ENCODE measurements at places on chromosomes 5 and 9. TPM values are rescaled to one million over a fixed set of nuclear protein-coding genes. Genes with fewer than 3 reads are reported as not detected.

DNA sequence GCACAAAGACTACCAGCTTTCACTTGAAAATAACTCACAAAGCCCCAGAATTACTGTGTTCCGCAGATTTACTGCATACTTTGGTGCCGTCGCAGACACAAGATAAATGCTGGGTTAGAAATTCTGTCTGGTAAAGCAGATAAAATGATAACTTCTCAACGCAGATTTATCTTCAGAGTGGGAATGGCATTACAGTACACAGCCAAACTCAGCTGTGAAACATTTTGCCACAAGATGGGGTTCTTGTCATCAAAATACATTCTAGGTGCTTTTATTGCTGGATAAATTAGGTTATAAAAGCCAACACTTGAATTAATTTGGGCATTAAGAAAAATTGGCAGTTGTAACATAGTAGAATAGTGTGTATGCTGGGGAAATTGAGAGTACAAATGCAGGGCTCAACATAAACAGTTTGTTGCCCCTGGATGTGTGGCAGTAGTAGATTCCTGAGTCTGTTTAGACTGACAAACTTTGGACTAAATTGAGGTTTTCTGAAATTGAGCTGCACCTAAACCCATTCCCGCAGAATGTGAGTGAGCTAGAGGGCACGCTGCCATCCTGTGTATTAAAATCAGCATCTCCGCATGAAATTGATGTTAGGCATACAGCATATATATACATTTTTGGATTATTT is 61.1 kb downstream of the LMNB1 start:
- no peak for DNase-seq
- H3K4me1 ChIP-seq, result no peaks in the 10 kb centered on the region
- H3K36me3 ChIP-seq, result peaks cover 47% of the 10 kb centered on the region
- no peak overlapping the region for H3K4me3 ChIP-seq
- no peak overlapping the region for H3K27ac ChIP-seq

GRCh38 chr9:96567203-96567700 is 52.4 kb downstream of the CDC14B start:
- peak overlapping the region; percentile 76 for H3K4me3 ChIP-seq
- H3K27me3 ChIP-seq, result peaks cover 21% of the 10 kb centered on the region
- peaks cover 25% of the 10 kb centered on the region for H3K4me1 ChIP-seq
- no peaks in the 10 kb centered on the region for H3K36me3 ChIP-seq
- peak overlapping the region; percentile 63 for H3K27ac ChIP-seq
- DNase-seq, result peak; percentile 29

- no peak for DNase-seq
- H3K27me3 ChIP-seq, result peaks cover 12% of the 10 kb centered on the region
- no peak overlapping the region for H3K27ac ChIP-seq
- H3K4me3 ChIP-seq, result no peak overlapping the region
- H3K4me1 ChIP-seq, result peaks cover 3% of the 10 kb centered on the region
These were observed 126.3 kb downstream of the EFNA5 start for GRCh38 chr5:107544476-107544875.

GRCh38 chr9:93031629-93032430 is 26.7 kb upstream of the SUSD3 start:
- no peak overlapping the region for H3K4me3 ChIP-seq
- H3K36me3 ChIP-seq, result peaks cover 16% of the 10 kb centered on the region
- DNase-seq, result no peak
- no peaks in the 10 kb centered on the region for H3K27me3 ChIP-seq
- peaks cover 52% of the 10 kb centered on the region for H3K4me1 ChIP-seq

GRCh38 chr5:15693933-15694332 is 194.0 kb downstream of the FBXL7 start:
- H3K27ac ChIP-seq, result no peak overlapping the region
- DNase-seq, result no peak
- no peaks in the 10 kb centered on the region for H3K4me1 ChIP-seq
- H3K36me3 ChIP-seq, result no peaks in the 10 kb centered on the region
- H3K4me3 ChIP-seq, result no peak overlapping the region

GRCh38 chr5:1460054-1460682 is 14.9 kb upstream of the SLC6A3 start:
- no peak overlapping the region for H3K4me3 ChIP-seq
- DNase-seq, result no peak
- peaks cover 20% of the 10 kb centered on the region for H3K36me3 ChIP-seq
- H3K27ac ChIP-seq, result no peak overlapping the region
- H3K4me1 ChIP-seq, result no peaks in the 10 kb centered on the region
- no peaks in the 10 kb centered on the region for H3K27me3 ChIP-seq

DNA sequence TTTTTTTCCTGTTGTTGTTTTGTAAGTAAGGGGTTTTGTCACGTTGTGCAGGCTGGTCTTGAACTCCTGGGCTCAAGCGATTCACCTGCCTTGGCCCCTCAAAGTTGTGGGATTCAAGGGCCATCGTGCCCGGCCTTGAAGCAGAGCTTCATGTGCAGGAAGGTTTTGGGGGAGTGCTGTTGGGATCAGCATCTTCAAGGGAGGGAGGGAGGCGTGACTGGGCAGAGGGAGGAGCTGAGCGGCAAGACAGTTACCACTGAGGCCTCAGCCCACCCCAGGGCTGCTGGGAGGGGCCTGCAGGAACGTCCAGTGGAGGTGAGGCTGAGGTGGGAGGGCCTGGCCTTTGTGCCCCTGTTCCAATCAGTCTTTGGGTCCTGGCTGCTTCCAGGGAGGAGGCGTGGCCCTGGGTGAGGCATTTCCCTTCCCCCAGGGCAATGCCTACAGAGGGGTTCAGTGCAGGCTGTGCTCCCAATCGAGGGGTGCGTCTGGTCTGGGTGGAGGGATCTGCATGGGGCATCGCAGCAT is 21.4 kb downstream of the OR2V1 start:
- H3K27ac ChIP-seq, result no peak overlapping the region
- H3K4me1 ChIP-seq, result peaks cover 5% of the 10 kb centered on the region
- no peak for DNase-seq
- peaks cover 84% of the 10 kb centered on the region for H3K27me3 ChIP-seq

- peak overlapping the region; percentile 83 for H3K27ac ChIP-seq
- peaks cover 7% of the 10 kb centered on the region for H3K36me3 ChIP-seq
- peak overlapping the region; percentile 94 for H3K4me3 ChIP-seq
- peaks cover 13% of the 10 kb centered on the region for H3K4me1 ChIP-seq
These were observed 1.3 kb upstream of the PHPT1 start for GRCh38 chr9:136847826-136848392.

- no peaks in the 10 kb centered on the region for H3K4me1 ChIP-seq
- no peak for DNase-seq
- H3K4me3 ChIP-seq, result no peak overlapping the region
- no peak overlapping the region for H3K27ac ChIP-seq
- H3K27me3 ChIP-seq, result no peaks in the 10 kb centered on the region
These were observed 488.1 kb upstream of the EDIL3 start for GRCh38 chr5:84872768-84873167.

DNA sequence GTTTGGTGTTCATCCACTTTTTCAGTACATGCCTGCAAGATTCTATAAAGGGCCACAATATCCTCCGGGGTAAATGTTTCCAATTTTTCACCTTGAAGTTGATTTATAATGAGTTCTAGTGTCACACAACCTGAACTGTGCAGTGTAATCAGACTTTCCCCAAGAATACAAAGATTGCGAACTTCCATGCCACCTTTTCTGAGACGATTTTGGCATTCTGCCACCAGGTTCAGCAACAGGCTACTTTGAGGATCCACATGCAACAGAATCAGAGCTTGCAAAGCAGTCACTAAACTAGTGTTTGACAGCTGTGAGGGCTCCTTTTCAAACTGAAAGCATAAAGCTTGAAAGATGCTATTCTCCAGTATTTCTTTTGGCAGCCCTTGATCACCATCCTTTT is 1.6 kb downstream of the FASTKD3 start:
- peak overlapping the region; percentile 88 for H3K4me3 ChIP-seq
- no peaks in the 10 kb centered on the region for H3K27me3 ChIP-seq
- peaks cover 48% of the 10 kb centered on the region for H3K36me3 ChIP-seq
- peaks cover 55% of the 10 kb centered on the region for H3K4me1 ChIP-seq
- no peak overlapping the region for H3K27ac ChIP-seq

DNA sequence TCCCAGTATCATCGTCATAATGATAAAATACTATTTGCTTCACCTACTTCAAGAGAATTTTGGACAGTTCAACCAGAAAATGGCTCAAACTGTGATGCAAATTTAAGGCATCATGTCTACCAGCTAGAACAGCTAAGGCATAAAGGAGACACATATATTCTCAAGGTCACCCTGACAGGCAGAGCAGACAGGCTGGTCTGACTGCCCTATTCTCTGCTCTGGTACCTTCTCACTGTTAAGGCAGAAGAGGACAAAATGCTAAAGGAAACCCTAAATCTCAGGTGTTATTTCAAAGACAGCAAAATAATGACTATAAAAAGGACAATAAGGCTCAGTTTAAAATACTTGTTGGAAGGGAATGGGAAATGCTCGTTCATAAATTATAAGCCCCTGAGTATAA is 87.2 kb downstream of the MRPS27 start:
- DNase-seq, result no peak
- peak overlapping the region; percentile 42 for H3K27ac ChIP-seq
- H3K4me1 ChIP-seq, result peaks cover 47% of the 10 kb centered on the region
- H3K4me3 ChIP-seq, result no peak overlapping the region
- H3K36me3 ChIP-seq, result peaks cover 54% of the 10 kb centered on the region

- peaks cover 24% of the 10 kb centered on the region for H3K27me3 ChIP-seq
- no peaks in the 10 kb centered on the region for H3K4me1 ChIP-seq
- no peak for DNase-seq
- no peak overlapping the region for H3K4me3 ChIP-seq
- H3K27ac ChIP-seq, result no peak overlapping the region
These were observed 254.1 kb upstream of the DAPK1 start for GRCh38 chr9:87243602-87244001.

DNA sequence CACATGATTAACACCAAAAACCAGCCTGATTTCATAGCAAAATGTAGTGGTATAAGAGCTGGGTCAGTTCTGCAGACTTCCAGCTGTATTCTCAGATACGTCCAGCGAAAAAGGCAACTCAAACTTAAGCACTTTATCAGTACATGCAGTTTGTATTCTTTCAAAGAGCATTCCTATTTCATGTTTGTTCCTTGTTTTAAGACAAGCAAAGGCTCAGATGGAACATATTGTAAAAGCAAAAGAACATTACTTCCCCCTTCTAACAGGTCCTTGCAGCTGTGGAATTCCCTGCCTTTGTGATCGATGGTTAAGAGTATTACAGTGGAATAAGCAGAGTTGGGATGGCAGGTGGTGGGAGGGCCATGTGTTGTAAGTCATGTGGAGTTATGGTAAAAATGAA is 86.3 kb upstream of the GRHPR start:
- H3K27me3 ChIP-seq, result no peaks in the 10 kb centered on the region
- no peak overlapping the region for H3K27ac ChIP-seq
- no peak overlapping the region for H3K4me3 ChIP-seq
- no peak for DNase-seq

DNA sequence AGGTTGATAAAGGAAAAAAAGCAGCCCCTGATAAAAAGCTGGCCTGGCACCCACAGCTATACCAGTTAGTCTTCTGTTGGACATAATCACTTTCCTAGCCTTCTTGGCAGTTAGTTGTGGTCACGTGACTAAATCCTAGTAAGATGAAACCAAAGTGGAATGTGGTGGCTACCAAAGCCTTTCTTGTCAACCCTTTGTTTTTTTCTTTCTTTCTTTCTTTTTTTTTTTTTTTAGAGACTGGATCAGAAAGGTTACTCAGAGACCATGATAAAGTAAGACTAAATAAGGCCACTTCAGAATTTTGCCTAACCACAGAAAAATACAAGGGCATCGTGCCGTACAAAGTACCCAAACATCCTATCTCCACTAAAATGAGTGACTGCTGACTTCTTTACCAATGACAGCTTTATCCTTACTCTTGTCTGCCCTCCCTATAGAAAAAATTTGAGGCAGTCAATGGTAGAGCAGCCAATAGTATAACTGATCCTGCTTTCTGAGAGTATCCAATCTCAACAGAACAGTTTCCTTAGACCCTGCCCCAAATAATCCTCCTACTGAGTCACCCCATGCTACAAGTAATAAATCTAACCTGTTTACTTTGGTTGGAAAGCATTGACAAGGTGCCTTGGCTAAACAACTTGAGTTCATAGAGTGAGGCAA is 14.2 kb upstream of the KIF27 start:
- no peaks in the 10 kb centered on the region for H3K27me3 ChIP-seq
- H3K4me3 ChIP-seq, result no peak overlapping the region
- no peak for DNase-seq
- peaks cover 2% of the 10 kb centered on the region for H3K36me3 ChIP-seq
- no peak overlapping the region for H3K27ac ChIP-seq

- H3K27ac ChIP-seq, result peak overlapping the region; percentile 11
- H3K27me3 ChIP-seq, result no peaks in the 10 kb centered on the region
- no peak for DNase-seq
- no peaks in the 10 kb centered on the region for H3K4me1 ChIP-seq
- H3K4me3 ChIP-seq, result no peak overlapping the region
These were observed 56.0 kb downstream of the ZFR start for GRCh38 chr5:32388432-32389129.

DNA sequence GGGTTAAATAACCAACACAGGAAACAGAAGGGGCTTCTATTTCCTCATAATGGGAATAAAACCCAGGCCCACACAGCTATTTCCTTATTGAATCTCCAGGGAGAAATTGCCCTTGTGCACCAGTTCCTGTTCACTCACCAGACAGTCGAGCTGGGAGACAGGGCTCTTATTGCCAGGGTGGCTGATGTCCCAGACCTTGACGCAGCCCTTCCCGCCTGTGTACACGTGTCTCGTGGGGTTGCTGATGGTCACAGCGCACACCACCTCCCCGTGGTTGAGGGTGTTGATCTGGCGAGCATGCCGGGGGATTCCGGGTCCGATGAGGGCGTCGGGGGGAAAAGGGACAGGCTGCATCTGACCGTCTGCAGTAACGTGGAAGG is 96.5 kb downstream of the TLE1 start:
- H3K4me1 ChIP-seq, result peaks cover 5% of the 10 kb centered on the region
- H3K36me3 ChIP-seq, result no peaks in the 10 kb centered on the region
- H3K27me3 ChIP-seq, result peaks cover 17% of the 10 kb centered on the region
- no peak for DNase-seq
- no peak overlapping the region for H3K4me3 ChIP-seq

- no peaks in the 10 kb centered on the region for H3K27me3 ChIP-seq
- H3K4me1 ChIP-seq, result peaks cover 11% of the 10 kb centered on the region
- H3K27ac ChIP-seq, result no peak overlapping the region
- H3K4me3 ChIP-seq, result no peak overlapping the region
- DNase-seq, result no peak
These were observed 139.3 kb upstream of the IER5L start for GRCh38 chr9:129317179-129318011.

- no peak overlapping the region for H3K27ac ChIP-seq
- H3K27me3 ChIP-seq, result peaks cover 92% of the 10 kb centered on the region
- peaks cover 1% of the 10 kb centered on the region for H3K36me3 ChIP-seq
- no peak for DNase-seq
- H3K4me3 ChIP-seq, result no peak overlapping the region
- H3K4me1 ChIP-seq, result peaks cover 5% of the 10 kb centered on the region
These were observed 30.3 kb downstream of the FOXD1 start for GRCh38 chr5:73418244-73418691.

The SPATA31A1 gene
- total RNA-seq, result not detected

The MYMK gene
- total RNA-seq, result not detected

The ANKRD31 gene
- total RNA-seq, result 0.99 TPM

The SCGB3A2 gene
- total RNA-seq, result not detected

The IGFBPL1 gene
- total RNA-seq, result not detected

The CYLC2 gene
- total RNA-seq, result not detected

The PCDHGA7 gene
- total RNA-seq, result not detected

Data from activated naive CD8-positive, alpha-beta T cell treated with anti-CD3 and anti-CD28 coated beads for 36 hours (primary cell).